ENCODE measurements at places on chromosomes 3 and 15.

- no peak for DNase-seq
Measured at GRCh38 chr3:148816981-148817525, 10.6 kb upstream of the CPB1 start.

DNA sequence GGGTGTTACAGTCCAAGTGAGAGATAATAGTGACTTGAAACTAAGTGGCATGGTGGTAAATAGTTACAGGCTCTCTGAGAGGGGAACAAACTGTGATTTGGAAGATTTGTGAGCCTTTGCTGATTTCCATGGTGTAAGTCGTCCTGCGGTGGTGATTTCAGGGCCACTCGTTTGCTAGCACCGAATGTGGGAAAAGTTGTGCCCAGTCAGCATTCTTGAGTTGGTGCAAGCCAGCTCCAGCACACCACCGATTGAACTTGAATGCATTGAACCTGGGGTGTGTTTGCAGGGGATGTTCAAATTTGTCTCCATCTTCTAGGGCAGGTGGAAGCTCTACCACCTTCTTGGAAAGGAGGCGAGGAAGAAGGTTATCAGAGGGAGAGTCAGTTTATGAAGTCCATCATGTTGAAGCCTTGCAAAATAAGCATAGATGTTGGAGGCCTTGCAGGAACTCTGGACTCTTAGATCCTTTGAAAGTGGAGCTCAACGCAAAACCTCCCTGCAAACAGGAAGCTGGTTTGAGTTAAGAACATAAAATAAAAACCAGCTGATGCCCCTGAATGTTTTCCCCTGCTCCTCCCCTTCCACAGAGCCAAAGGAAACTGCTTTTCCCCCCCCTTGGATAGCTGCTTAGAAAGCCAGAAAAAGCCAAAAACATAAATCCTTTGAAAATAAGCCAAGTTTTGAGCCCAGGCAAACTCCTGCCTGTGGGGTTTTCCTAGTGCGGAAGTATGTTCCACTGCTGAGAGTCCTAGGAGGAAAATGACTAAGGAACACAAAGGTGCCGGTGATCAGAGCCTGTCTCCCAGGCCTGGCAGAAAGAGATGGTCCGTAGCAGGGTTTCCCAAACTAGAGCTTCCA is 21.9 kb downstream of the MAPKBP1 start:
- no peak for DNase-seq

- no peak for DNase-seq
Measured at GRCh38 chr15:31291048-31291578, 35.5 kb upstream of the KLF13 start.

DNA sequence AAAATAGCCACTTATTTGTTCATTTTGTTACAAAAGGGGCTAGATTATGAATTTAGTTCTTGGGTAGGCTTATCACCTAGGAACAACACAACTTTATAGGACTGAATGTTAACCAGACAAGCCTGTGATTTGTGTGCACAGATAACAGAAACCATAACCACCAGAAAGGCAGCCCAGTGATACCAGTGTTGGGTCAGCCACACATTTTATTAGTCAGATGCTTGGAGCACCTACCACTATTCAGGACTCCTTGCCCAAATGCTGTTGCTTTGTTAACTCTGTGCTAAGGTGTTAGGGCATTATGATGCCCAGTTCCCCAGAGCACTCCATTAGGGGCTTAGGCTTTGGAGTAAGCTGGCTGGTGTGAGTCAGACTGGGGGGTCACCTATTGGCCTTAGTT is 22.5 kb downstream of the PLCL2 start:
- DNase-seq, result no peak

- no peak for DNase-seq
Measured at GRCh38 chr3:99084826-99085225, 183.3 kb upstream of the DCBLD2 start.

DNA sequence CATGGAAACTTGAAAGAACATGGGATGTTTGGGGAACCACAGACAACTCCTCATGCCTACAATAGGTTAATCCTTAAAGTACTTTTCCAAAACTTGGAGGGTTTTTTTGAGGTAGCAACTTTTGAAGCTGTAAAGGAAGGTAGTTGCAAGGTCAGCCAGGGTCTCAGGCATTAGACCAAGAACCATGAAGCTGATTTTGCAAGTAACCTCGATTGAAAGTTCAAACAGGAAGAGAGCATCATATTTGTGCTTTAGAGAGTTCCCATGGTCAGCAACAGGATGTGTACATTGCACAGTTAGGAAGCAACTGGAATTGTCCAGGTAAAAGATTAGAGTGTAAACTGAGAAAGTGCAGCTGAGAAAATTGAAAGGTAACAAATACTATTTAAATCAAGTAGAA is 199.8 kb upstream of the NR2F2 start:
- DNase-seq, result no peak

DNA sequence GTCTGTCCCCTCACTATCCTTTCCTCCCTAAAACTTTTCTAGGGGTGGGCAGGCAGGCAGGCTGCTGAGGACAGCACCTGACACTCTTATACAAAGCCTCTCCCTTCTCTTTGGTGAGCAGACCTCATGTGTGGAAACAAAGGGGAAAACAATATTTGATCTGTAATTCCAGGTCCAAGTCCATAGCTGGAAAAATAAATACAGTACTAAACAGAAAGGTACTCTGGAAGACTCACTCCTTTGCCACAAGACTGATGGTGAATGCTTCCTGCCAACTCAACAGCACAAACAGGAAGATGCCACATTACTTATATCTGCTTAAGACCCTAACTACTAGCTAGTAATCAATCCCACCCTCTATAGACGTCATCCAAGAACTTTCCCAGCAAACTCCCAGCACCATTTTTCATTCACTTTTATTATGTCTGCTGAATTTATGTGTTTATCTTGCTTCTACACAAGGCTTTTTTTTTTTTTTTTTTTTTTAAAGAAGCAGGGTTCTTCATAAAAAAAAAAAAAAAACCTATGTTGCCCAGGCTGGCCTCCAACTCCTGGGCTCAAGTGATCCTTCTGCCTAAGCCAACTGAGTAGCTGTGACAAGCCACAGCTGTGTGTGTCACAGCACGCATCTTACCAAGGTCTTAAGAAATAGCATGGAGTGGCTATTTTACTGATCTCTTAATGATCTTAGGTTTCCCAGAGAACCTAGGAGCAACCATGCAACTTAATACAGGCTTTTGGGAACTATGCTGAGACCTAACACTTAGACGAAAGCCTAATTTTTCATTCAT is 44.2 kb upstream of the CSPG5 start:
- DNase-seq, result no peak

GRCh38 chr3:69774029-69774428 is 34.8 kb downstream of the MITF start:
- DNase-seq, result no peak

DNA sequence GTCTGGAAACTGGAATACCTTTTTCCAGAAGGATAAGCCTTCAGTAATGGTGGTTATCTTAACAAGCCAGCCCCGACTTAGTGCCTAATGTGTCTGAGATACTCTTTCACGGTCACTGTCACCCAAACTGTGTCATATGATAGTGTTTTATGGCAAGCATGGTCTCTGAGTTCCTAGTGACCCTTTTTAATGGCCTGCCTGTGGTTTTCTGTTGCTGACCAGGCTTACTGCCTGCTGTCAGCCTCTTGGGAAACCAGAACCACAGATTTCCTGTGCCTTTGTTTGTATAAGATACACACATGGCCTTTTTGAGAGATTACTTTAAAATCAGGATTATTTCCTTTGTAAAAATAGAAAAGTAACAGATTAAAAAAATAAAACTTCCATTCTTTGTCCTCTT is 22.4 kb downstream of the HPS3 start:
- no peak for DNase-seq

DNA sequence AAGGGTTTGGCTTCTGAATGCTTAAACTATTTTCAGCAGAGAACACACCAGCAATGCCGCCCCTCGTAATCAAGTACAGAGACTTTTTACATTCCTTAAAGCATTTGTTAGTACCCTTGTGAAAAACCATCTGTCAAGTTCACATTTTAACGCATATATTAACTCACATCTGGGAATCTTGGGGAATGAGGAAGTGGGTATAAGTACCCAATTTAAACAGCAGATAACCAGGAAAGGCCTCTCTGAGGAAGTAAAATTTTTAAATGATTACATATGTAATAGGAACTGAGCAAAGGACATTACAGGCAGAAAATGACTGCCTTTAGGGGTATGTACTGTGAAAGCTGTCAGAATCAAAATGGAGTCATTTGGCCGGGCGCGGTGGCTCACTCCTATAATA is 12.8 kb upstream of the CFAP44 start:
- DNase-seq, result no peak

GRCh38 chr3:29991198-29991597 is 615.2 kb upstream of the TGFBR2 start:
- DNase-seq, result no peak

- no peak for DNase-seq
Measured at GRCh38 chr3:41329881-41330280, 130.6 kb downstream of the CTNNB1 start.

GRCh38 chr15:44144992-44145391 is 50.1 kb downstream of the FRMD5 start:
- no peak for DNase-seq

GRCh38 chr3:185420762-185421161 is 57.8 kb downstream of the MAP3K13 start:
- DNase-seq, result no peak

DNA sequence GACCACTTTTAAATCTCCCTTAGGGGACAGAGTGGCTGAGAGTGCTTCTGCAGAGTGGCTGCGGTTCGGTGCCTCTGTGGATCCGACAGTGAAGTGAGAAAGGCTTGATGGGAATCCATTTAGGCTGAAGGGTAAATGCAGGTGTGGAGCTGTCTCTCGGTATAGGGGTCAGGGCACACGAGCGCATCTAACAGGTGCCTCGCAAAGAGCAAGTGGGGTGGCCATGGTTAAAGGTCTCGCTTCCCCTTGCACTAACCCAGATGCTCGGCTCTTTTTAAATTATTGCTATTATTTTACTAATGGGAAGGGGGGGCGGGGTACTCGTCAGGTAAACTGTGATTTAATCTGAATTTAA is 598 bp upstream of the GJD2 start:
- no peak for DNase-seq

DNA sequence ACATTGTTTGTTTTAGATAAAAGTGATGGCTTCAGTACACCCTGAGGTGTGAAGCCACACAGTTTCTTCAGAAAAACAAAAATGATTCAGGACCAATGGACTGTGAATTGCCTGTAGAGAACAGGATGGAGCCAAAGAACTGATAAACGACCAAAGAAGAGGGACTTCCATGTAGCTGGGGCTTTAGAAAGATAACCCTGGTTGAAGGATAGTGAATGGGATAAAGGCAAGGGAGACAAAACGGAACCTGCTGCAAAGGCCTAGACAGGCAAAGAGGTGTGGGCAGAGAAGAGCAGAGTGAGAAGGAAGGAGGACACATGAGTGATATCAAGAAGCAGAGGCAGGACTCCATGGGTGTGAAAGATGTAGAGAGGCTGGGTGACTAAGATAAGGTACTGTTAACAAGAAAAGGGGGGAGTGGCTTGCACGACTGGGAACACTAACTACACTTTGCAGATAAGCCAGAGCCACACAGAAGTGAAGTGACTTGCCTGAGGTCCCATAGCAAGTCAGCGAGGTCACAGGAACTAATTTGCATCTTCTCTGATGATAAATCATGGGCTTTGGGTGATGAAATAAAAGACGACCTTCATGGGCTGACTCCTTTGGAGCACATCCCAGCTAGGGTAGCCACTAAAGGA is 44.3 kb downstream of the RAB6B start:
- DNase-seq, result no peak

DNA sequence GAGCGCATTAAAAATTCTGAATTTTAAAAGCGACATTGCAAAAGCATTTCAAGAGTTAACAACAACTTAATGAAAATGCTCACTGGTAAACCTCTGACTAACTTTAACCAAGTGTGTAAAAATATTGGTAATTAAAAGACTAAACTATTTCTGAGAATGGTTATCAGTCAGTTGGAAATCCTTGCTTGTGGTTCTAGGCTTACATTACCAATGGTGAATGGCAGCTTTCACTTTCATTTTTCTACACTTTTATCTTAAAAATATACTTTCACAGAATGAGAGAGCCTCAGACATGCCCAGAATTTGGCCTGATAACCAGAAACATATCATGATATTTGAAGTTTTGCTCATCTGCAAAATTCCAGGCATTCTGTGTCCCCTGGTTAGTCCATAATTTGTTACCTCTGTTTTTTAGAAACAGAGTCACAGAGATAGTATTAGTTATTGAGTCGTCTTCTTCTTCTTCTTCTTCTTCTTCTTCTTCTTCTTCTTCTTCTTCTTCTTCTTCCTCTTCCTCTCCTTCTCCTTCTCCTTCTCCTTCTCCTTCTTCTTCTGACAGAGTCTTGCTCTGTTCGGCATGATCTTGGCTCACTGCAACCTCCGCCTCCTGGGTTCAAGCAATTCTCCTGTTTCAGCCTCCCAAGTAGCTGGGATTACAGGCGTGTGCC is 5.5 kb upstream of the RNF111 start:
- peak; percentile 30 for DNase-seq

DNA sequence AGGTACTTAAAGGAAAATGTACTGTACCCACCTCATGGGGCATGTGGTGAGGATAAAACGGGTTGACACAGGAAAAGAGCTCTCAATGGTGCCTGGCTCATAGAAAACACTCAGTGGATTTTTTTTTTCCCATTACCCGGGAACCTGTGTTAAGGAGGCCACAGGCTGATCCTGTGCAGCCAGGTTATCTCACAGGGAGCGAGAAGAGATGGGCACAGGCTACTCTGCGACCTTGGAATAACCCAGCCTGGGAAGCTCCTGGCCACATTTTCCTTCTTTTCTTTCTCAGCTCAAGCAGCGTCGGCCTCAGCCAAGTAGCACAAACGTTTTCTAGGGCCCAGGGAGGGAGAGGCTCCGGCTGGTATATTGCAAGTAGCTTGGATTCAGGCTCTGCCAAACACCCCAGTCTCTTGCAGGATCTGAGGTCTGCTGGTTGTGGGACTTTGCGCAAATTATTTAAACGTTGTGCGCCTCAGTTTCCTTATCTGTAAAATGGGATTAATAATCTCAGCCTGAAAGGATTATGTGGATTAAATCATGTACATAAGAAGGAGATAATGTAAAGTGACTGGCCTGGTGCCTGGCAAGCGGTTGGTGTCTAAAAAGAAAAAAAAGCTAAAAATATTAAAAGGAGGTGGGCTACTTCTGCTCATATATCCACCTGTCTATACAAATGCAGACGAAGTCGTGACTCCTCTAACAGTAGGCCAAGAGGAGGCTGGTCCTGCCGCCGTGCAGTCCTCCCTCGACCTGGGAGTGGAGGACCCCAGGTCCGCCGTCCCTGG is 2.2 kb downstream of the FURIN start:
- no peak for DNase-seq

DNA sequence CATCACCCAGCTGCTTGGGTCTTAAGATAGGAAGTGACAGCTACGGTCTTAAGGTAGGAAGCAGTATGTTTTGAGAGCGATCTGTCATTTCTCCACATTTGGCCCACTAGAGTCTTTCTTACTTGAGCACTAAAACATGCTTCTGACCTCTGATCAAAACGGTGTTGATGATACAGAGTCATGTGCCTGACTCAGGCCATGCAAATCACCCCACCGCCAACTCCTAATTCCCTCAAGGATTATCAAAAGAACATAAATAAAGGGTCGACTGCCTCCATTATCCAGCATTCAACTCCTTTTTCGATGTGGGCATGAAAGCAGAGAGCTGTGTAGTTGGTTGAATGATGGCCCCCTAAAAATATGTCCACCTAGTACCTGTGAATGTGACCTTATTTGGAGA is 201.7 kb upstream of the PROK2 start:
- DNase-seq, result no peak

GRCh38 chr15:59276225-59277178 is 69.9 kb downstream of the LDHAL6B start:
- no peak for DNase-seq
